Stimulated activated CD4-positive, alpha-beta T cell treated with anti-CD3 and anti-CD28 coated beads, Interleukin-4, amount 100 ng/mL, for 24 hours (primary cell): ENCODE measurements at places on chromosomes 3 and 15.

- no peak for DNase-seq
Measured at GRCh38 chr3:139318826-139319225, 25.0 kb upstream of the MRPS22 start.

GRCh38 chr3:194879126-194879877 lies 193.6 kb downstream of the FAM43A start:
- no peak for DNase-seq

- DNase-seq = no peak
Measured at GRCh38 chr3:98971169-98971681, 69.7 kb upstream of the DCBLD2 start.

DNA sequence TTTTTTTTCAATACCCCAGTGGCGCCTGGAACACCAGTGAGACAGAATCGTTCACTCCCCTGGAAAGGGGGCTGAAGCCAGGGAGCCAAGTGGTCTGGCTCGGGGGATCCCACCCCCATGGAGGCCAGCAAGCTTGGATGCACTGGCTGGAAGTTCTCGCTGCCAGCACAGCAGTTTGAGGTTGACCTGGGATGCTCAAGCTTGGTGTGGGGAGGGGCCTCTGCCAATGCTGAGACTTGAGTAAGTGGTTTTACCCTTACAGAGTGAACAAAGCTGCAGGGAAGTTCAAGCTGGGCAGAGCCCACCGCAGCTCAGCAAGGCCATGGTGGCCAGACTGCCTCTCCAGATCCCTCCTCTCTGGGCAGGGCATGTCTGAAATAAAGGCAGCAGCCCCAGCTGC lies 276.2 kb upstream of the CNTN6 start:
- no peak for DNase-seq

GRCh38 chr3:58071480-58071971 lies 63.3 kb downstream of the FLNB start:
- DNase-seq = no peak

DNA sequence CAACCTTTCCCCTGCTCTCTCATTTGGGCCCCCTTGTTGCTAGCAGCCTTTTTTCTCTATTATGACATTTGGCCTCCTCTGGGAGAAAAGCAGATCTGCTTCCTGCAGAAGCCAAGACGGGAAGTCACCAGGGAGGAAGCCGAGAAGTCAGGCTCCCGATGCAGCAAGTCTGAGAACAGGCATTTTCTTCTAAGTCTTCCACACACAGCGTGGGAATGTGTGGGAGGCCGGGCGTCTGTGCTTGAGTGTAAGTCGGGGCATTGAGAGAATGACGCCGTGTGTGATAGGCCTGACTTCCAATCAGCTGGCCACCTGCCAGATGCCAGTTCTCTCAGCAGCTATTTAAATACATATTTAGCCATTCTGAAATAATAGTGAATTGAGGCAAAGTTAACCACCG lies 75.8 kb upstream of the FAM98B start:
- no peak for DNase-seq

GRCh38 chr15:78130466-78131294 lies 565 bp downstream of the CIB2 start:
- DNase-seq = no peak

GRCh38 chr15:66789029-66790025 lies 87.3 kb downstream of the SMAD6 start:
- no peak for DNase-seq

GRCh38 chr3:174158674-174159073 lies 700.5 kb upstream of the NAALADL2 start:
- no peak for DNase-seq

DNA sequence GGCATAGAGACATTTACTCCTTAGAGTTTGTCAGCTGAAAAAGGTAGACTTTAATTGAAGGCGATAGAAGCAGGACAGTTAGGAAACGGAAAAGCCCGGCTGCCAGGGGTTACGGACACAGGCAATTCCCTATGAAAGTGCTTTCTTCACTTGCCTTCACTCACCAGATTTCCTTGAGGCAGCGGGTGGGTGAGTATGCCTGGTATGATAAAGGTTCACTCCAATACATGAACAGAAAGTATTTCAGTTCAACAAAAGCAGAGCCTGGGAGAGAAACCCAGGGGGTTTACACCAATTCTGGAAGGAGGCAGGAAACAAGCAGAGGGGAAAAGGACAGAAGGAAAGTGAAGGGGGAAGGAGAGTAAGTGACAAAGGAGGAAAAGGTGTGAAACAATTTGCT lies 53.9 kb downstream of the QTRT2 start:
- DNase-seq = no peak

DNA sequence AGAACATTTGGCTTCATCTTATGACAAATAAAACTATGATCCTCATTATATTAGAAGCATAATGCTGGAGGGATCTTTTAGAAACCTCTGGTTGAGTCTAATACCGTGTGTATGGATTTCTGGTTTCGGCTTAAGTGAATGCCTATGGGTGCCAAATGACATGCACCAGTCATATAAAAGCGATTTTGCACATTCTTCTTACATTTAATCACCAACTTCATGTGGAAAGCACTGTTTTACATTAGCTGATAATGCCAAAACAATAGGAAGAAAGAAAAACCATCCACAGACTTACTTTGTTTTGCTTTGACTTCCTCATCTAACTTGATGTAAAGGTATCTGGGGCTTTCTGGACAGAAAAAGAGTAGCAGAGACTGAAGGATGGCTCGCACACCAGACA lies 20.9 kb downstream of the SLC2A2 start:
- no peak for DNase-seq

DNA sequence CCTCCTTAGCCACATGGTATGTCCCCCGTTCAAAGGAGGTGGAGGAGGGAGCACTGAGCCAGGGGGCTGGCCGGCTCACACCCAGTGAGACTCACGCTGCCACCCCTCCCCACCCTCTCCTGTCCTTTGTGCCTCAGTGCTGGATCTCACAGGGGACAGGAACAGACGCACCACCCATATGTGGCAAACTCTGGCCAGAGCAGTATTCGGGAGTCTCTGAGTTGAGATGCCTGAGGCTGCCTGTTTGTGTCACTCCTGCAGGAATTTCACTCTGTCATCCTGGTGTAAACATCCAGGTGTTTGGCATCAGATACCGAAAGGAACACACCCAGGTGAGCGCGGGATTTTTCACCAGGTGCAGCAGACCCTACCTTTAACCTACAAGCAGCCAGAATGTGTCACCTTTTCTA lies 25.7 kb downstream of the RGMA start:
- DNase-seq = no peak

DNA sequence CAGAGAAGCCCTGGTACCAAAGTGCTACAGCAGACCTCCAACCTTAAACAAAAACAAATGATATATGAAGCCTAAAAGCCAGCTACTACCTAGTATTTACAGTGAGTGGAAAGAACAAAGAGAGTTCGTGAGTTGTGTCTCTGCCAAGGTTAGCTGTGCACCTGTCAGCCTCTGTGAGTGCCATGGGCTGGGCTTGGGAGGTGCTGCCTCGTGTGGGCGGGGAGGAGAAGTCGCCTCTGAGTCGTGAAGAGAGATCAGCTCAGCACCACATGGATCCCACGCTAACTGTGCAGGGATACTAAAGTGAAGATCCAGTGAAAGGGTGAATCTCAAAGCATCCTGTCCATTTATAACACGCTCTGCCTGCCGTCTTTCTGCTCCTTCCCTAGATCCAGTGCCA lies 101.9 kb downstream of the CHDH start:
- DNase-seq = no peak

- no peak for DNase-seq
Measured at GRCh38 chr3:71491154-71491752, 92.3 kb downstream of the FOXP1 start.

GRCh38 chr3:37762698-37763097 lies 99.0 kb upstream of the CTDSPL start:
- DNase-seq = no peak

DNA sequence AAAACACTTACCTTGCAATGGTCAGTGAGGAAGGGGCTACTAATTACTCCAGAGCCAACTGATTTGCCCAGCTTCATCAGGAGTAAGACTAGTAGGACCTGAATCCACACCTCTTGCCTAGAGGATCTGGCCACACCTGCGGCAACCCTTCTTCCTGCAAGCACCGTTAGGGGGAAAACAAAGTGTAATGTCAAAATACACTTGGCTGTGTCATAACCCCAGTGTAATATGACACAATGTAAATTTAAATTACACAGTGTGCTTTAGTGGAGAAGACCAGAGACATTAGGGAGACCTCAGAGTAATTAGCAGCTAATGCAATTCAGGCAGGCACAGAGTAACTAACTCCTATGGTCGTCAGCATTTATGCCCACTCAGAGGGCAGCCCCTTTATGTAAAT lies 308.5 kb upstream of the ARRDC4 start:
- no peak for DNase-seq

DNA sequence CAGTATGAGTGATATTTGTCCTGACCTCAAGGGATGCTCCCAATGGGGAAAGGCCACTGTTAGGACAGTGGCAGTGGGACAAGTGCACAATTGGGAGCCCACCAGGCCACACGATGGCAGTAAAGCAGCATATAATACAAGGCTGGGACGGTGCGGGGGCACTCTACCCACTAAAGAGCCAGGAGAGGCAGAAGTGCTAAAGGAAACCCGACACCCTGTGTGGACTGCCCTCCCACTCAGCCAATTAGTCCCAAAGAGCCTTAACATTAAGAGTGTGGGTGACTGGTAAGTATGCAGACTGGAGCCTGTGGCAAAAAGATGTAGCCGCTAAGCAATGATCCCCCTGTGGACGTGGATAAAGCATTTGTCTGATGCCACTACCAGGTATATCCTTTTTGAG lies 8.2 kb upstream of the ZNF589 start:
- DNase-seq = peak; percentile 69

- DNase-seq = no peak
Measured at GRCh38 chr3:171783086-171783485, 27.2 kb downstream of the PLD1 start.

DNA sequence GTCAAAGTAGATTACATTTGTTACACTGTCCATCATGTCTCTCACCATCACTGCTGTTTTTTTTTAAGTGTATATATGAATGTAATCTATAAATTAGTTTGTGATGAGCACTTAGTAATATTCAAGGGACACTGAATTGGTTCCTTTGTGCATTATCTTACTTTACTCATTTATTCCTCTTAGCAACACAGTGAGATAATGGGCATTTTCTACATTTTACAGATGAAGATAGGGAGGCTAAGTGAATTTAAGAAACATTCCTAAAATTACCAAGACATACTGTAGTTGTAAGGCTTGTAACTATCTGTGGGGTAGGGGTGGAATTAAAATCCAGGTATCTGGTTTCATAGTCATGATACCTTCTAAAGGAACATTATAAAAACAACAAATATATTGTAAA lies 33.9 kb downstream of the VPS8 start:
- DNase-seq = no peak

DNA sequence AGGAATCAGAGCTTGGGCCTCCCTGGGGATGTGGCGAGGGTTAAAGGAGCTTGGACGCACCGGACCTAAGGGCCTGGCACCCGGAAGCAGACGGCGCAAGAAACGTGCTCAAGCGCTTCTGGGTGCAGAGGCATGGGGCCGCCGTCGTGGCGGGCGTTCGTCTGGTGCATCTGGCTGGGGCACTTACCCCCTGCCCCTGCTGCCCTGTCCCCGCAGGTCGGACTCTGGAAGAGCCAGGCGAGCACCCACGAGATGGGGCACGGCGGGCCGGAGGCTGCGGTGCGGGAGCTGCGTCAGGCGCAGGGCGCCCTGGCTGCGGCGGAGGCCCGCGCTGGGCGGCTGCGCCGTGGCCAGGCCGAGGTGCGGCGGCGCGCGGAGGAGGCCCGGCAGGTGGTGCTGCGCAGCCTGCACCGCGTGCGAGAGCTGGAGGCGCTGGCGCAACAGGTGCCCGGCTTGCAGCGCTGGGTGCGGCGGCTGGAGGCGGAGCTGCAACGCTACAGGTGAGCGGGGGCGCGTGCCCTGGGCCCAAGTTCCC lies 2.5 kb downstream of the EFCC1 start:
- peak; percentile 38 for DNase-seq

- no peak for DNase-seq
Measured at GRCh38 chr15:72890043-72890442, 106.5 kb upstream of the ADPGK start.

DNA sequence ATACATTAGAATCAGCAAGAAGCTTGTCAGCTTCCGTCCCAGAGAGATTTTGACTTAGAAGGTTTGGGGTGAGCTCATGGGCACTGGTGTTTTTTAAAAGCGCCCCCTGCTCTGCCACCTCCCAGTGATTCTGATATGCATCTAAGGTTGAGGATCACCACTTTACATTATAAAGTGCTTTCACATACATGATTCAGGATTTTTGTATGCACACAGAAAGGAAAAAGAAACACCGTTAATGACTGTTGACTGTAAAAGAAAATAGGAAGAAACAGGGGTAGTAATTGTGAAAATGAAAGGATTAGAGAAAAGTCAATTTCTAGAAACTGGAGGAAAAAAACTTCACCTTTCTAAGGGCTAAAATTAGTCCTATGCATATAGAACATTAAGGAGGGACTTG lies 104.9 kb upstream of the ZBED2 start:
- no peak for DNase-seq

GRCh38 chr15:42018306-42019224 lies 2.3 kb downstream of the PLA2G4E start:
- DNase-seq = no peak

DNA sequence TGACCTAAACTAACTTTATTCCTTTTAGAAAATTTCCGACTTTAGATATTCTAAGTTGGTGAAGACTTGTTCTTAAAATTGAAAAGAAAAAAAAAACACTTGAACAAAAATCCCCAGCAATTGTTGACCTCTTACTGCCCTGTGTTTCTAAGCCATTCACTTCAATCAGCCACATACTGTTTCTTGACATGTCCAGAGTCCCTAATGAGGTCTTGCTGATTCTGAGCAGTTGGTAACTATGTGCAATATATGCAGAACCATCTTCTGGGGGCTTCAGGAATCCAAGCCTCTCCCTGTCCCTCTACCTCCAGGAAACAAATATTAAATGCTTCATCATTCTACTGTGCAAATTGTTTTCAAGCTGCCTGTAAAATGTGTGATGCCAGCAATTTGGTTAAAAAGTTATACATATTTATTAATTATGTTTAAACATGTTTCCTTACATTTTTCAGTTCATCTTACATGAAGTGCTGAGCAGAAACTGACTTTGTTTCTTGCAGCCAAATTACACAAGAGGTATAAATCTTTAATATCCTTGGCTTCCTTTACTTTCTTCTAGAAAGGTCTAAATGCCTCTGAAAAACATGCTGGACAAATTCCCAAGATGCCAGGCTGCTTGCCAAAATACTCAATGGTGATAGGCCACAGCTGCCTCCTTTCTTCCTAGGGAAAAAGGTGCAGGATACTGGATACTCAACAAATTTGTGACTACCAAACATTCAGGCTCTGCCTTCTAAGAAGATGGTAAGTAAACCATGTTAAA lies 19.8 kb upstream of the GYG1 start:
- DNase-seq = no peak

GRCh38 chr3:186124592-186124991 lies 15.7 kb upstream of the ETV5 start:
- no peak for DNase-seq

GRCh38 chr3:169311381-169311780 lies 352.1 kb downstream of the MECOM start:
- DNase-seq = no peak

- no peak for DNase-seq
Measured at GRCh38 chr15:82768414-82769054, 37.3 kb downstream of the FSD2 start.

DNA sequence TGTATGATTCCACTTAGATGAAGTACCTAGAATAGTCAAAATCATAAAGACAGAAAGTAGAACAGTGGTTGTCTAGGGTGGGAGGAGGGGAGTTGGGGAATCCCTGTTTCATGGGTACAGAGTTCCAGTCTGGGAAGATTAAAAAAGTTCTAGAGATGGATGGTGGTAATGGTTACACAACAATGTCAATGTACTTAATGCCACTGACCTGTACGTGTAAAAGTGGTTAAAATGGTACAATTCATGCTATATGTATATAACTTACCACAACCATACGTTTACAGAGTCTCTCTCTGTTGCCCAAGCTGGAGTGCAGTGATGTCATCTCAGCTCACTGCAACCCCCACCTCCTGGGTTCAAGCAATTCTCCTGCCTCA lies 6.5 kb downstream of the SFMBT1 start:
- no peak for DNase-seq
